GM23248 (cell line): ENCODE measurements at places on chromosomes 4 and X. TPM values are rescaled to one million over a fixed set of nuclear protein-coding genes. Genes with fewer than 3 reads are reported as not detected.

NXF2 gene
- not detected in 2 replicates for total RNA-seq

- no peak for DNase-seq
Measured at GRCh38 chrX:97030463-97030862, 146.8 kb downstream of the RPA4 start.

CCDC160 gene
- total RNA-seq, result not detected in 2 replicates

ENPEP gene
- 0.11 TPM in 1 of 2 replicates, not detected in the other for total RNA-seq

DNA sequence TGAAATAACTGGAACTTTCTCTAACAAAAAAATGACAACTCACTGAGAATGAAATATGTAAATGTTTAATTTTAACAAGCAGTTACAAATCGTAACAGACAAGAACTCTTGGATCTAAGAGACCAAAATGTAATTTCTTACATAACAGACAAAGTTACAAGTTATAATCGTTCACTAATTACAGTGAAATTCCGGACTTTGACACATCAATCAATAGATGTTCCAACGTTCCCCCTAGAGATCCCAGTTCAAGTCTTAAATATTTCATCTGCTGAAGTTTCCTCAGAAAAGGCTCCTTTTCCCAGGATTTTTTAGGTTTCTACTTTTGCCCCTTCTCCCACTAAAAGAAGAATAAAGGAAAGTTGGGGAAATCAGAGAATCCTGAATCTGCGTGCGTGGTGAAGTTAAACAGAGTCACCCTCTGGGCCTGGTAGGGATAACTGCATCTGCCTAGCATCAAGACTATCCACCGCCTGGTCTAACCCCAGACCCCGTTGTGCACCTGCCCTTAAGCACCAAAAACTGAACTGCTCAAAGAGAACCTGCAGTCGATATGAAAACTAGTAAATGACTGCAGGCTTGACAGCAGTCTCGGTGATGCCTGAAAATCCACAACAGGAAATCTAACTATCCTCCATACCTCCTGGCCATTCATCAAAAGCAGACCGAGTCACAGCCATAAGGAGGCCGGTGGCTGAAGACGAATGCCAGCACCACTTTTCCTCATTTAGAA lies 2.3 kb downstream of the IRF2 start:
- DNase-seq, result peak; percentile 70
